ENCODE measurements at places on chromosomes 5 and 9. TPM values are rescaled to one million over a fixed set of nuclear protein-coding genes. Genes with fewer than 3 reads are reported as not detected.

- DNase-seq, result peak; percentile 86
- H3K4me1 ChIP-seq, result peaks cover 14% of the 10 kb centered on the region
- no peaks in the 10 kb centered on the region for H3K36me3 ChIP-seq
- H3K27ac ChIP-seq, result peak within 1 kb of the TSS; percentile 64
- no peaks in the 10 kb centered on the region for H3K27me3 ChIP-seq
- H3K4me3 ChIP-seq, result peak within 1 kb of the TSS; percentile 90
Observed at GRCh38 chr9:35829084-35829763, at the start of gene TMEM8B. TMEM8B (plus strand) TSS chr9:35829228; CDS start chr9:35829448, 220 bp downstream.

- no peak for DNase-seq
- H3K36me3 ChIP-seq, result no peaks in the 10 kb centered on the region
- no peak overlapping the region for H3K27ac ChIP-seq
- no peak overlapping the region for H3K4me3 ChIP-seq
- no peaks in the 10 kb centered on the region for H3K4me1 ChIP-seq
- no peaks in the 10 kb centered on the region for H3K27me3 ChIP-seq
Observed at GRCh38 chr5:163115011-163115410, 322.4 kb upstream of the CCNG1 start.

DNA sequence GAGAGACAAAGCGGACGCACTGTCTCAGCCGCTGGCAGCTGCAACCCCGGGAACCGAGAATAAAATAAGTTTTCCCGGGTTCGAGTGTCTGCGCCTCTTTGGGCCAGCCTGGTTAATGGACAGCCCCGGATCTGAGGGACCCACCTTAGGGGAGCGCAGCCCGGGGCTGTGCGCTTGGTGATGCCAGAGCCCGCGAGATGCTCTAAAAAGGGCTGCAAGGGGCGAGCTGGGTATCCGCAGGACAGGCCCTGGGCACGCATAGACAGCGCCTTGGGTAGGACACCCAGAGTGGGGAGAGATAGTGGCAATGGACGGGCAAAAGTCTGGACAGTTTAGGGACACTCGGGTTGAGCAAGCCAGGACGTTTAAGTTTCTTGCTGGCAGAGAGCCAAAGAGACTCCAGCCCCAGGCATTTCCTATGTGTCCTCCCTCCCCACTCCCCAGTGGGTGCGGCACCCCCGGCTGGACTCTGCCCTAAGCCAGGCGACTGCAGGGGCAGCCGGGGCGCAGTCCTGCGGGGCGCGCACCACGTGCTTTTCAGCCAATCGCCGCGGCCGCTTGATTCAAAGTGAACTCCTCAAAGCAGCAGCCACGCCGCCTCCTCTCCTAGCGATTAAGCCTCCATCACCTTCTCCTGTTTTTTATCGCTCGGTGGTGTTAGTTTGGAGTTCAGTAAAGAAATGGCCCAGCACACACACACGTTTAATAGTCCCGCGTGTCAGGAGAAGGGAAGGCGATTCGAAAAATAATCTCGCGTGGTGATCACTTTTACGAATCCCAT is 616 bp upstream of the ENC1 start:
- no peaks in the 10 kb centered on the region for H3K27me3 ChIP-seq
- H3K27ac ChIP-seq, result peak overlapping the region; percentile 8
- H3K4me1 ChIP-seq, result peaks cover 11% of the 10 kb centered on the region
- H3K4me3 ChIP-seq, result peak overlapping the region; percentile 79

GRCh38 chr5:5298841-5299541 is 123.5 kb upstream of the ICE1 start:
- no peak for DNase-seq
- no peaks in the 10 kb centered on the region for H3K27me3 ChIP-seq
- no peak overlapping the region for H3K27ac ChIP-seq
- H3K36me3 ChIP-seq, result no peaks in the 10 kb centered on the region
- H3K4me3 ChIP-seq, result no peak overlapping the region

GRCh38 chr9:7147121-7148090 is 389.6 kb downstream of the KDM4C start:
- no peaks in the 10 kb centered on the region for H3K36me3 ChIP-seq
- no peaks in the 10 kb centered on the region for H3K27me3 ChIP-seq
- DNase-seq, result no peak
- peaks cover 27% of the 10 kb centered on the region for H3K4me1 ChIP-seq

DNA sequence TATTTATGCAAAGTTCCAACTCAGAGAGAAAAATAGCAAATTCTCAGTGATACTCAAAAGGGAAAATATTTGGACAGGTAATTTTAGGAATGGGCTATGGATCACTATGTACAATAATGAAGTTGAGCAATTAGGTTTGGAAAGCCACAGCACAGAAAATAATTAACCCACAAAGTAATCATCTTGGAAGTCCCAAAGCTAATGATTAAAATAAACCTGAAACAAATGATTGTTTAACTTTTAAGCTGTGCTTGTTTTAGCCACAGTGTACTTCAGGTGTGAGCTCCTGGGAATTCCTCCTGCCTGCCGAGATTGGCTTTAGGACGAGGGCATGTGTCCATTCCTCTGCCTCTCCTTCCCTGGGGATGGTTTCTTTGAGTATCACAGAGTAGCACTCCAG is 403.9 kb downstream of the ZSWIM6 start:
- no peaks in the 10 kb centered on the region for H3K36me3 ChIP-seq
- H3K27me3 ChIP-seq, result no peaks in the 10 kb centered on the region
- H3K27ac ChIP-seq, result no peak overlapping the region
- no peaks in the 10 kb centered on the region for H3K4me1 ChIP-seq
- no peak for DNase-seq
- no peak overlapping the region for H3K4me3 ChIP-seq

GRCh38 chr5:125295405-125295872 is 549.0 kb upstream of the ZNF608 start:
- H3K4me3 ChIP-seq, result no peak overlapping the region
- H3K27ac ChIP-seq, result no peak overlapping the region
- H3K27me3 ChIP-seq, result no peaks in the 10 kb centered on the region
- no peaks in the 10 kb centered on the region for H3K4me1 ChIP-seq

DNA sequence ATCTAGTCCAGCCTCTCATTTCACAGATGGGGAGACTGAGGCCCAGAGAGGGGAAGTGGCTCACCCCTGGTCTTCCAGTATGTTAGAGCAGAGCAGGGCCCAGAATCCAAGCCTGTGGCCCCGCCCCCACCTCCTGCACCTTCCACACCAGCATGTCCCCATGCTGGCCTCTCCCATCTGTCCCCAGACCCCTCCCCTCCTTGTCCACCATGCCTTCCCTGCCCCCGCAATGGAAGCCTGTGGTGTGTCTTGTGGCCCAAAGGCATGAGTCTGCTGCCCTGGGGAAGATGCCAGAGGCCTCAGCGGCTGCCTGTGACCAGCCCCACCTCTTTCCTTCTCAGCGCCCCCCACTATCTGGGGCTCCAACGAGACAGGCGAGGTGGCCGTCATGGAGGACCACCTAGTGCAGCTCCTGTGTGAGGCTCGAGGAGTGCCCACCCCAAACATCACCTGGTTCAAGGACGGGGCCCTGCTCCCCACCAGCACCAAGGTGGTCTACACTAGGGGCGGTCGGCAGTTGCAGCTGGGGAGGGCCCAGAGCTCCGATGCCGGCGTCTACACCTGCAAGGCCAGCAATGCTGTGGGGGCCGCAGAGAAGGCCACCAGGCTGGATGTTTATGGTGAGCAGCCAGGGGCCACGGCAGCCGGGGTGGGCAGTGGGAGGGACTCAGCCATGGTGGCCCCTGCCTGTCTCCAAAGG is 87.2 kb downstream of the HMCN2 start:
- H3K27ac ChIP-seq, result no peak overlapping the region
- no peaks in the 10 kb centered on the region for H3K4me1 ChIP-seq
- H3K4me3 ChIP-seq, result no peak overlapping the region
- no peak for DNase-seq
- H3K27me3 ChIP-seq, result no peaks in the 10 kb centered on the region

GRCh38 chr5:56817263-56818014 is 2.1 kb downstream of the MAP3K1 start:
- H3K4me1 ChIP-seq, result peaks cover 44% of the 10 kb centered on the region
- peak overlapping the region; percentile 84 for H3K4me3 ChIP-seq
- no peak for DNase-seq

DNA sequence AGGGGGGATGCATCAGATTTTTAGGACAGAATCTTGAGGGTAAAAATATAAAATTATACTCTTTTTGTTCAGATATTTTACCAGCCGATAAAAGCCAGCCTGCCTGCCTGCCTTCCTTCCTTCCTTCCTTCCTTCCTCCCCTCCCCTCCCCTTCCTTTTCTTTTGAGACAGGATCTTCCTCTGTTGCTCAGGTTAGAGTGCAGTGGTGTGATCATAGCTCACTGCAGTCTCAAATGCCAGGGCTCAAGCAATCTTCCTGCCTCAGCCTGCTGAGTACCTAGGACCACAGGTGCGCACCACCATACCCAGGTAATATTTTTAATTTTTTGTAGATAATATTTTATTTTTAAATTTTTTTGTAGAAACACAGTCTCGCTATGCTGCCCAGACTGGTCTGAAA is 330.0 kb downstream of the CCDC171 start:
- no peak for DNase-seq
- H3K4me1 ChIP-seq, result no peaks in the 10 kb centered on the region
- H3K36me3 ChIP-seq, result no peaks in the 10 kb centered on the region
- H3K4me3 ChIP-seq, result no peak overlapping the region

GRCh38 chr9:23850690-23851629 is 24.9 kb upstream of the ELAVL2 start:
- H3K27ac ChIP-seq, result no peak overlapping the region
- H3K4me3 ChIP-seq, result no peak overlapping the region
- H3K4me1 ChIP-seq, result no peaks in the 10 kb centered on the region
- no peak for DNase-seq
- H3K27me3 ChIP-seq, result no peaks in the 10 kb centered on the region

GRCh38 chr5:132777209-132778069 is at the start of gene SEPTIN8:
SEPTIN8 (minus strand) TSS chr5:132777239; CDS start chr5:132777137, 102 bp downstream.
- H3K4me3 ChIP-seq, result peak within 1 kb of the TSS; percentile 66
- DNase-seq, result peak; percentile 34
- H3K36me3 ChIP-seq, result no peaks in the 10 kb centered on the region
- H3K27ac ChIP-seq, result peak within 1 kb of the TSS; percentile 55
- peaks cover 15% of the 10 kb centered on the region for H3K4me1 ChIP-seq

DNA sequence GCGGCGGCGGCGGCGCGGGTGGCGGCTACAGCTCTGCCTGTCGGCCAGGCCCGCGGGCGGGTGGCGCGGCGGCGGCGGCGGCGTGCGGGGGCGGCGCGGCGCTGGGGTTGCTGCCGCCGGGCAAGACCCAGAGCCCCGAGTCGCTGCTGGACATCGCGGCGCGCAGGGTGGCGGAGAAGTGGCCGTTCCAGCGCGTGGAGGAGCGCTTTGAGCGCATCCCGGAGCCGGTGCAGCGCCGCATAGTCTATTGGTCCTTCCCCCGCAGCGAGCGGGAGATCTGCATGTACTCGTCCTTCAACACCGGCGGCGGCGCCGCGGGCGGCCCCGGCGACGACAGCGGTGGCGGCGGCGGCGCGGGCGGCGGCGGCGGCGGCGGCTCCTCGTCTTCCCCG is 296 bp downstream of the ZSWIM6 start:
- H3K4me1 ChIP-seq, result peaks cover 21% of the 10 kb centered on the region
- H3K27ac ChIP-seq, result no peak overlapping the region
- DNase-seq, result no peak
- no peak overlapping the region for H3K4me3 ChIP-seq

DNA sequence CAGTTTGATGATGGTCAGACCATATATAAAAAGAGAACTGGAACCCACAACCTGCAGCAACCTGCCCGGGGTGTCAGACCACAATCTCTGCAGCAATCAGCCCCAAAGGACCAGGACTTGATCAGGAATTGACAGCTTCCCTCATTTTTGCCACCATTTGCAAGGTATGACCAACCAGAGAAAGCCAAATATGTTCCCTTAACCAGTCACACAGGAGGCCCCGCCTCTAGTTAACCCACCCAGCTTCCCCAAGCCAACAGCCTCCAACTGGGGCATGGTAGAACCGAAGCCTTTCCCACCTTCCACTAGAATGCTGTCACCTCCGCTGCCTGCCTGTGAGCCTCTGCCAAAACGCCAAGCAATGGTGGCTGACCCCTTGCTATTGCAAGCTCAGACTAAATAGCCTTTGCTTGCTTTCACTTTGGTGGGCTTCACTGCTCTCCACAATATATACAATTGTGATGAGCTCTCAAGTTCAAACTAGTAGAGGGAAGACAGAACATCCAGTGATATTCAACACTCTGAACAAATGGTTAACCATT is 86.3 kb downstream of the AK8 start:
- H3K4me1 ChIP-seq, result no peaks in the 10 kb centered on the region
- no peaks in the 10 kb centered on the region for H3K27me3 ChIP-seq
- H3K4me3 ChIP-seq, result no peak overlapping the region
- DNase-seq, result no peak
- H3K27ac ChIP-seq, result no peak overlapping the region
- H3K36me3 ChIP-seq, result no peaks in the 10 kb centered on the region

- peak overlapping the region; percentile 92 for H3K27ac ChIP-seq
- H3K36me3 ChIP-seq, result no peaks in the 10 kb centered on the region
- H3K4me3 ChIP-seq, result peak overlapping the region; percentile 97
- peaks cover 28% of the 10 kb centered on the region for H3K4me1 ChIP-seq
Observed at GRCh38 chr5:154038261-154038706, 426 bp downstream of the FAM114A2 start.

DNA sequence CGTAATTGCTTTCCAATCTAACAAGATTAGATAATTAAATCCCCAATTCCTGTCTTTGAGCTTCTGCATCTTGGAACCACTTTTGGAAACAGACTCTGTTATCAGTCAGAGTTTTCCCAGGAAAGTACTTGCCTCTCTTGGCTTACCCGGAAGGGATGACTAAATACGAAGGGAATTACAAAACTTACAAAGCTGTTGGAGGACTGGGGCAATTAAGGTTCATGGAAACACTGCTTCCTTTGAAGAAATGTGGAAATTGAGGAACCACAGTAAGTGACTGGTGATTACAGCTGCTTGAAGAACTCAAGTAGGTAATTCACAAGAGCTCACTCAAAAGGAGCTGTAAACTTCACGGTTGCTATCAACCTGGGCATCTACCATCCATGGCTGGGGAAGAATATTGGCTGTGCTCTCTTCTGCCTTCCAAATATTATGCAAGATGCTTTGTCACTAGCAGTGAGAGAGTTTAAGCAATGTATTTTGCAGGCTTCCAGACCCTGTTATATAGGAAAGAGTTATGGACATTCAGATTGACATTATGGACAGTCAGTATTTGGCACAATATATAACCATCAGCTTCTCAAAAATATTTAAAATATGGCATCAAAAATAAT is 104.6 kb upstream of the MAN2A1 start:
- no peak overlapping the region for H3K4me3 ChIP-seq
- no peaks in the 10 kb centered on the region for H3K27me3 ChIP-seq
- H3K4me1 ChIP-seq, result no peaks in the 10 kb centered on the region
- DNase-seq, result no peak
- no peaks in the 10 kb centered on the region for H3K36me3 ChIP-seq

Gene ZCCHC9
- total RNA-seq, result 41.0 TPM

Gene ARID3C
- total RNA-seq, result 0.22 TPM

Gene TSSK1B
- not detected for total RNA-seq

Gene PCDHB8
- total RNA-seq, result not detected

Gene HRH2
- total RNA-seq, result 28.9 TPM

Gene KIAA1958
- 6.4 TPM for total RNA-seq

Gene TAS2R1
- not detected for total RNA-seq

Gene SV2C
- total RNA-seq, result not detected

Gene DMAC1
- 52.4 TPM for total RNA-seq

Gene RANBP17
- not detected for total RNA-seq

Gene TTC16
- 1.6 TPM for total RNA-seq

Gene USP20
- 50.2 TPM for total RNA-seq

Gene CXCL14
- total RNA-seq, result not detected

Gene PCDHGB3
- 0.18 TPM for total RNA-seq

Gene SLC25A2
- 0.31 TPM for total RNA-seq

Gene CCDC152
- total RNA-seq, result 16.2 TPM

Gene GLRA1
- total RNA-seq, result not detected

Gene SLC46A2
- not detected for total RNA-seq

Gene ANKRD55
- not detected for total RNA-seq

Gene FBXO38
- total RNA-seq, result 36.7 TPM

Measured in CD8-positive, alpha-beta memory T cell (primary cell).